ENCODE measurements at places on chromosomes 5 and 9.

DNA sequence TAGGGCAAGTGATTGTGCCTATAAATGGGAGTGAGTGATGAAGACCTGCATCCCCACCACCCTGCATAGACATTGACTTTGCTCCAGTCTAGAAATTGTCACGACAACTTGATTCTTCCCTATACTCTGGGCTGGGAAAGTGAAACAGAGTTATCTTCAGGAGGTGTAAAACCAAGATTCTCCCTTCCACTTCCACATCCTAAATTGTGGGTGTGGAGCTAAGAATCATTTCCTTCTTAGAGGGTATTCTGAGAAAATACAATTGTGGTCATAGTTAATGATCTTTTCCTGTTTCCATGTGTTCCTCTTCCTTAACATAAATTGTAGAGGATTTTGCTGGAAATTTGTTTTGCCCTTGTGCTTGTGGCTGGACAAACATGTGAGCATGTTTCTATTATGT lies 96.8 kb upstream of the PJA2 start:
- DNase-seq = no peak

DNA sequence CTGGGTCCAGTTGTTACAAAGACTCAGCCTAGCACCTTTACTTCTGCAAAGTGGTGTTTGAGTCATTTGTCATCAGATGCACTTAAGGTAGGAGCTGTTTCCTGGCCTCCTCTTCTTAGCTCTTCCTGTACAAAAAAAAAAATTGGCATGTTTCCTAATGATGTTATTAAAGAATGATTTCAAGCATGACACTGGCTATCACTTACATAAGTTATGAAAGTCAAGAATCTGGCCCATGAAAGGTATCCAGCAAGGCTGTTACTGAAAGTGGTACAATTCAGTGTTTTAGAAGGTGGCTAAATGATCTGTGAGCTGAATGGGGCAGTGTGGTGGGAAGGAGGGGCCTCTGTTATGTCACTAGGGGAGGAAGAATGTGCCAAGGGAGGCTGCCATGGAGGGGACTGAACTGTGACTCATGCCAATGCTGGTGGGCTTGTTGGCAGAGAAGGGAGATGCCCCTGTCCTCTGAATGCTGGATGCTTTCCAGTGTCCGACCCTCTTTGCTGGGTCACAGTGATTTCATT lies 175.1 kb upstream of the MAP1B start:
- DNase-seq = no peak

GRCh38 chr9:78363221-78363620 lies 66.3 kb downstream of the PSAT1 start:
- DNase-seq = no peak

DNA sequence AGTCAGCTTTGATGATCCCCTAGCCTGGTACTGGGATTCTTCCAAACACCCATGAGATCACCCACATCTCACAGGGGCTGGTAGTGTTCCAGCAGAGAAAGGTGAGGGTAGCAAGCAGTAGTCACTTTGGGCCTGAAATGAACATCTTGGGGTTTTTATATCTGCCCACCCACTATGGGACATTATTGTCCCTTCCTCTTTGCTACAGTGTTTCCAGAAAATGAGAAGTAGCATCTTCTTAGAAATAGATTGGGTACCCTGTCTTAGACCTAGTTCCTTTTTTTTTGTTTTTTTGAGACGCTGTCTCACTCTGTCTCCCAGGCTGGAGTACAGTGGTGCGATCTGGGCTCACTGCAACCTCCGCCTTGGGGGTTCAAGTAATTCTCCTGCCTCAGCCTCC lies 249.2 kb upstream of the ANKRD55 start:
- DNase-seq = no peak

GRCh38 chr5:180771839-180772238 lies 30.8 kb downstream of the MGAT1 start:
- no peak for DNase-seq

DNA sequence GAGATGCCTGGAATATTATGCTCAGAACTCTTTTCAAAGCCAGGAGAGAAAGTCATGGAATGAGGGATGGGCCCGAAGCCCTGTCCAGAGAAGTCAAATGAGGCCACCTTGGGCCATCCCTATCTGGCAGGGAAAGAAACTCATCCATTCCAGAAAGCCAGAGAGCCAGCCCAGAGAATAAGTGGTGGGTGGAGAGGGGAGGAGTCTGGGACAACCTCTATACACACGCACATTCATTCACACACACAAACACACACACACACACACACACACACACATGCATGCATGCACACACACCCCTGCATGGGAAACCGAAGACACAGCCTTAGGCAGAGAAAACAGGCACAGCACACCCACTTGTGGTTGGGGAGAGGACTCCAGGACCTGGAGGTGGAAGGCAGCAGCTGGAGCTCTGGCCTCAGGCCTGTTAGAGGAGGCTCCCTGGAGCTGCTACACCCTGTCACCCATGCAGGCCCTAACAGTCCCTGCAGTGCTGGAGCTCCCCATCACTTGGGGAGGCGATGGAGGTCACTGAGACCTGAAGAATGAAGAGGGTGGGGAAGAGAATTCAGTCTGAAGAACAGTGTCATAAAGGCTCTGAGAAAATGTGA lies 38.0 kb downstream of the TGFBI start:
- no peak for DNase-seq

- no peak for DNase-seq
Measured at GRCh38 chr5:68915079-68915478, 178.7 kb upstream of the SLC30A5 start.
